ENCODE measurements at places on chromosomes 1 and 21.
A peak's percentile ranks its signal among the peaks of the same experiment; 100 is the strongest.

DNA sequence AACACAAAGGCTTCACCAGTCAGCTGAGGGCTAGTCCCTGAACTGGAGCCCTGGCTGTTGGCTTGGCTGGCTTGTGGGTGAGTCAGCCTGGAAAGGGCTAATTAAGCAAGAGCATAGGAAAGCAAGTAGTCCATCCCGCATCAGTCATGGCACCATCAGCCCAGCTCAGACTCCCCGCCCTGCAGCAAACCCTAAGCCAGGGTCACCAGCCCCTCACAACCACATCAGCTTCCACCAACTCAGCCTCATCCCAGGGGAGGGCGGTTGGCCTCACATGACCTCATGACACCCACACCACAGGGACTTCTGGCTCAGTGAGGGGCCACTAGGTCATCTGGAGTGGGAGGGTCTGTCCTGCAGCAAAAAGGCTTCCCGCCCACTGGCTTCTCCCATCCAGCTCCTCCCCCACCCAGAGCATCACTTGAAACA lies 7.0 kb upstream of the SPATC1L start:
- no peak overlapping the region for H3K27ac ChIP-seq
- no peak for DNase-seq
- H3K27me3 ChIP-seq, result no peaks in the 10 kb centered on the region
- no peaks in the 10 kb centered on the region for H3K4me1 ChIP-seq

DNA sequence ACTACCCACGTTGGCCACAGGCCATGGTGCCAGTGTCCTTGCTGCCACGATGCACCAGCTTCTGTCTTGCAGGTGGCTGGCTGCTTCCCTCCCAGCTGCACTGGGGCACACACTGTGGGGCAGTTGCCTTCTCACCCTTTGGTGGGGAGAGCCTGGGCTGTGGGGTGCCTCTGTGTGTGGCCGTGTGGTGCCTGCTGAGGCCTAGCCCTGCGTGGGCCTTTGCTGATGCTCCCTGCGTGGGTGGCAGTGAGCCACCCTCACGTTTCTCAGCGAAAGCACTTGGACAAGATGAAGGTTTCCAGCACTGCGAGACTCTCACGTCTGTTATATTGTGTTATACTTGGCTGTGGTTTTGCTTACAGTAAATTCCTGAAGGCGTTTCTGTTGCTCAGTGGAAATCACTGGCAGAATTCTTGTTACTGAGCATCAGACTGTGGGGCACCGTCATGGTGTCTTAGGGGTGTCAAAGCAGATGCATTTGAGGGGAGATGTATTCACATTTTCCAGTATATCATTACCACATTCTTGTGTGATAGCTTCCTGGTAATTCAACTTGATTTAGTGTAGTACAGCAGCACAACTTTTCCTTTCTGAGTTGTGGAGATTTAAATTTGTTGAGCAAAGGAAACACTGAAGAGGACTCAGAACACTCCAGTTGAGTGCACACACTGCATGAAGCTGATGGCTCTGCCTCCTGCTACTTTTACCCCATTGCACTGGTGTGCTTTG lies 124.7 kb downstream of the PCBP3 start:
- H3K4me3 ChIP-seq, result no peak overlapping the region
- H3K4me1 ChIP-seq, result peaks cover 31% of the 10 kb centered on the region
- DNase-seq, result no peak
- no peaks in the 10 kb centered on the region for H3K36me3 ChIP-seq
- H3K27ac ChIP-seq, result peak overlapping the region; percentile 82

DNA sequence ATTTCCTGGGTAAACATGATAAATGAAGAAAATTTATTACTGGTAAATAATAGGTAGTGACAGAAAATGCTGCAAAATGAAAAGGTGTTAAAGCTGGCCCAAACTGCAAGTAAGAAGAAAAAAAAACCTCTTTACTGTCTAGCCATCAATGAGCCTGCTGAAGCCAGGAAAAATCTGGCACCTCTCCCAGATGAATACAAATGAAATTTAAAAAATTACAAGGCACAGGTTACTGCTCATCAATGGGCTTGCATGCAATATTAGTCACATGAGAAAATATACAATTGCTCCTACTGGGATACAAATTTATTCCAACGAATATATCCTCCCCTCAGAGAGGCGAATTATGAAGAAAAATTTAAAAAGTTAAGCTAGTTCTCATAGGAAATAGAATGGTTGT lies 1422.5 kb downstream of the KCNT2 start:
- no peak overlapping the region for H3K4me3 ChIP-seq
- H3K27ac ChIP-seq, result no peak overlapping the region
- H3K27me3 ChIP-seq, result no peaks in the 10 kb centered on the region
- no peaks in the 10 kb centered on the region for H3K4me1 ChIP-seq

- no peak overlapping the region for H3K27ac ChIP-seq
- H3K4me1 ChIP-seq, result peaks cover 2% of the 10 kb centered on the region
- no peak overlapping the region for H3K4me3 ChIP-seq
- H3K27me3 ChIP-seq, result no peaks in the 10 kb centered on the region
- peaks cover 13% of the 10 kb centered on the region for H3K36me3 ChIP-seq
- no peak for DNase-seq
These were observed 100.8 kb upstream of the KIAA1614 start for GRCh38 chr1:180811886-180812285.

- no peak overlapping the region for H3K27ac ChIP-seq
- H3K4me1 ChIP-seq, result no peaks in the 10 kb centered on the region
- H3K27me3 ChIP-seq, result no peaks in the 10 kb centered on the region
These were observed 126.6 kb downstream of the DISP1 start for GRCh38 chr1:222941425-222941824.

- H3K27ac ChIP-seq, result no peak overlapping the region
- H3K4me3 ChIP-seq, result no peak overlapping the region
- no peak for DNase-seq
These were observed 4.7 kb downstream of the C1orf35 start for GRCh38 chr1:228098323-228098931.

- no peaks in the 10 kb centered on the region for H3K4me1 ChIP-seq
- peaks cover 2% of the 10 kb centered on the region for H3K27me3 ChIP-seq
- H3K4me3 ChIP-seq, result no peak overlapping the region
- H3K27ac ChIP-seq, result no peak overlapping the region
- no peak for DNase-seq
These were observed 74.9 kb downstream of the WLS start for GRCh38 chr1:68157416-68157815.

DNA sequence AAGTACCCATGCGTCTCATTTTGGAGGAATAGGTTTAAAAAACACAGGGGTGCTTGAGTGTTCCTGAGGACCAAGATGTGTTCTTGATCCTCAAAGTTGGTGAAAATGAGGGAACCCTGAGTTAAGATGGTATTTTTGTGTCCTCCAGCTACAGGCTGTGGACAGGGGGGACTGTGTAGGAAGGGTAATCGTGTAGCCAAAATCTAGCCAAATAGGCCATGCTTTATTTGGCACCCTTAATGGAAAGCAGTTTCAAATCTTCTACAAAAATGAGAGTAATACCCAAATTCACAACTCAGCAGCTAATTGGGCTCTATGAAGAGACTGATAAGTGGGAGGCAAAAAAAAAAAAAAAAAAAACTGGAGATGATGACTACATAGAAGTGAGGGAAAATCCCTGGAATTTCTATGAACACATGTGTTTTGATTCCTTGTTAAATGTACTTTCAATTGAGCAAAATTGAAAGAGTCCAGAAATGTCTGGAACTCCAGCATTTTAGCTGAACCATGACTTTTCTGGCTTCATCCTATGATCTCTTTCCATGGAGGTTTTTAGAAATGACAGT lies 470 bp downstream of the HSD11B1 start:
- DNase-seq, result no peak
- no peaks in the 10 kb centered on the region for H3K36me3 ChIP-seq
- H3K27ac ChIP-seq, result no peak overlapping the region
- peaks cover 4% of the 10 kb centered on the region for H3K4me1 ChIP-seq
- no peak overlapping the region for H3K4me3 ChIP-seq

DNA sequence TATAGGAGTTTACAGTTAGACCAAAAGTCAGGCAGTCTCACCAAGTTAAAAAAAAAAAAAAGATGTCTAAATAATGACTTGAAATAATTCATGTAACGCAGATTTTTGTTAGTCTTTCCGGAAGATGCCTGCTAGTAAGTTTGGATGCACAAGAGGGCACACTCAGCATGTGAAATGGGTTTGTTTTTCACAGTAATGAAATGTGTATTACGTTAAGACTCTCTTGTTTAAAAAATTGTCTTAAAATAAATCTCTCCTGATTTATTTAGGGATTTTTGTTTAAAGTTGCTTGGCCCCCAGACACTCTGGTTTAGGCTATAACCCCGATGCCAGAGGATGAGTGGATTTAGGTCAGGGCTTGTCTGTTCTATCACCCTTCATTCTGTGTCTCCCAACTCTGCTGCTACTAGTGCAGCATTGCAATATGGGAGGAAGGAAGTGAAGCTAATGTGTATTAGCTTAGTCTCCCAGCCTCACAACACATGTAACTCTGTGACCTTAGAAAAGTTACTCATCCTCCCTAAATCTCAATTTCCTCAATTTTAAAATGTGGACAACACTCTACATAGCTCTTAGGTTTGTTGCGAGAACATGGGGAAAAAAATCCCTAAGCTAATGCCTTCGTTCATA lies 25.7 kb downstream of the CTH start:
- H3K4me3 ChIP-seq, result no peak overlapping the region
- no peak for DNase-seq
- peaks cover 5% of the 10 kb centered on the region for H3K36me3 ChIP-seq
- H3K4me1 ChIP-seq, result no peaks in the 10 kb centered on the region
- no peak overlapping the region for H3K27ac ChIP-seq

GRCh38 chr1:89971600-89971999 lies 23.3 kb upstream of the ZNF326 start:
- no peak for DNase-seq
- H3K27me3 ChIP-seq, result peaks cover 4% of the 10 kb centered on the region
- H3K27ac ChIP-seq, result no peak overlapping the region
- peaks cover 10% of the 10 kb centered on the region for H3K4me1 ChIP-seq
- H3K36me3 ChIP-seq, result no peaks in the 10 kb centered on the region

DNA sequence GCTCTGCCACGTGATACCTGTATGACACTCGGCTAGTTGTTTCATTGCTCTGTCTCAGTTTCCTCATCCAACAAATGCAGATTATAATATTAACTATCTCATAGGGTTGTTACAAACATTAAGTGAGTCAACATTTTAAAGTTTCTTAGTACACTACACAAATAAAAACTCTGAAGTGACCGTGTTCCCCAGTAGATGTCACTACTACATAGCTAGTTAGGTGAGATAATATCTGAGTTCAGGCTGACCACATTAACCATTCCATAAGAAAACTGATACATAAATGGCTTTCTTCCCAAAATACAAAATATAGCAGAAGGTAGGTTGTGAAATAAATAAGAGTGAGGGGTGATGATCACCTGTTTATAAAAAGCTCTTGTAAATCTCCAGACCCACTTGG lies 214.1 kb downstream of the NUF2 start:
- H3K27me3 ChIP-seq, result no peaks in the 10 kb centered on the region
- DNase-seq, result no peak
- no peaks in the 10 kb centered on the region for H3K4me1 ChIP-seq
- H3K4me3 ChIP-seq, result no peak overlapping the region
- H3K27ac ChIP-seq, result no peak overlapping the region

DNA sequence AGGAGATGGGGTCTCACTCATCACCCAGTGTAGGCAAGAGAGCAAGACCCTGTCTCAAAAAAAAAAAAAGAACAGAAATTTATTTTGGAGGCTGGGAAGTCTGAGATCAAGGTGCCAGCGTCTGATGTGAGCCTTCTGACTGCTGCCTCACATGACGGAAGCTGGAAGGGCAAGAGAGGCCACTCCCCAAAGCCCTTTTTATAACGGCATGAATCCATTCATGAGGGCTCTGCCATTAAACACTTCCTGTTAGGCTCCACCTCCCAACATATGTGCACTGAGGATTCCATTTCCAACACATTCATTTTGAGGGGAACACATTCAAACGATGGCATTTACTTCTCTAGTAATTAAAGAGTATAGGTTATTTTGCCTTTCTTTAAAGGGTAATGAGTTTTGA lies 50.9 kb upstream of the C1orf198 start:
- H3K36me3 ChIP-seq, result peaks cover 47% of the 10 kb centered on the region
- H3K27ac ChIP-seq, result no peak overlapping the region
- H3K4me1 ChIP-seq, result peaks cover 6% of the 10 kb centered on the region

GRCh38 chr1:39711104-39711965 lies 20.1 kb upstream of the HPCAL4 start:
- H3K4me3 ChIP-seq, result no peak overlapping the region
- no peaks in the 10 kb centered on the region for H3K36me3 ChIP-seq
- no peak for DNase-seq
- peaks cover 26% of the 10 kb centered on the region for H3K27me3 ChIP-seq
- no peak overlapping the region for H3K27ac ChIP-seq

GRCh38 chr1:56533197-56533596 lies 46.2 kb downstream of the PLPP3 start:
- no peaks in the 10 kb centered on the region for H3K27me3 ChIP-seq
- no peaks in the 10 kb centered on the region for H3K4me1 ChIP-seq
- DNase-seq, result no peak
- no peak overlapping the region for H3K27ac ChIP-seq
- no peaks in the 10 kb centered on the region for H3K36me3 ChIP-seq

All from activated CD8-positive, alpha-beta T cell treated with anti-CD3 and anti-CD28 coated beads, Interleukin-2, amount 10 ng/mL, durations not matched to agents 7 days and 5 days (primary cell).